ENCODE measurements at places on chromosomes 13 and 19.

GRCh38 chr19:919199-920050, 2.3 kb downstream of the KISS1R start:
- no peak for DNase-seq

DNA sequence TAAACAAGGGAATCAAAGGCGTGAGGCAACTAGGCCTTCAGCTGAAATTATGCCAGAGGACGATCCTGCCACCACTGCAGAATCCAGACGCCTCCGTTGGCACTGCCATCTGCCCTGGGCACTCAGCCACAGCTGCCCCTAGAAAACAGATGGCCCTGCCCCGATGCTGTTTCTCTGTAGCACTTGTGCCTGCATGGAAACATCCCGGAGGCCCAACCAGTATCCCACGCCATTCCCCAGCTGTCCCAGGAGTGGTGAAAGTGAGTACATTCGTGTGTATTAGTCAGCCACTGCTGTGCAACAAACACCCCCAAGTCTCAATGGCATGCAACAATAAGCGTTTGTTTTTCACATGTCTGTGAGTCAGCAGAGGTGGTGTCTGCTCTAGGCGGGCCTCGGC, 8.9 kb upstream of the CRTC1 start:
- peak; percentile 9 for DNase-seq

GRCh38 chr13:30848332-30849027, 57.6 kb upstream of the MEDAG start:
- DNase-seq, result no peak

GRCh38 chr13:109145631-109146030, 516.2 kb downstream of the MYO16 start:
- no peak for DNase-seq

DNA sequence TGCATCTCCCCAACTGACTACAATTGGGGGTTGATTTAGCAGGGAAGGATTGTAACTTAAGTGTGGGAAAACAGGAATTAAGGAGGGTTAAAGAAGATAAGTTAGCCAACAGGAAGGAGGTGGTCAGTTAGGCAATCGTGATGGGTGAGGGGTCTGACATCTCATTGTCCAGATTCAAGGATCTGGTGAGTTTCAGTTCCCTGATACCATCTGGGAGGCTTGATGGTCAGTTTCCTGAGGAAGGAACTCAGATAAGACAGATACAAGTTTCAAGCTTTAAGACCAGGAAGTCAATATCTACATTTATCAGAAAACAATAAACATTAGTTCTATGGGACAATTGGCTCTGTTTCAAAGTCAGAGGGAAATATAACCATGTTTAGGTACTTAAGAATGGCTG, 601.8 kb downstream of the SLITRK6 start:
- no peak for DNase-seq

GRCh38 chr13:90968166-90968904, 379.2 kb upstream of the MIR17HG start:
- peak; percentile 2 for DNase-seq

- no peak for DNase-seq
These were observed 726 bp upstream of the UFM1 start for GRCh38 chr13:38348861-38349389.

Data from C1 segment of cervical spinal cord (tissue), 14 donors.